Activated CD4-positive, alpha-beta memory T cell treated with anti-CD3 and anti-CD28 coated beads for 36 hours (primary cell): ENCODE measurements at places on chromosomes 6 and 20. TPM values are rescaled to one million over a fixed set of nuclear protein-coding genes. Genes with fewer than 3 reads are reported as not detected.
A peak's percentile ranks its signal among the peaks of the same experiment; 100 is the strongest.

The CTAGE9 gene
- not detected for total RNA-seq

DNA sequence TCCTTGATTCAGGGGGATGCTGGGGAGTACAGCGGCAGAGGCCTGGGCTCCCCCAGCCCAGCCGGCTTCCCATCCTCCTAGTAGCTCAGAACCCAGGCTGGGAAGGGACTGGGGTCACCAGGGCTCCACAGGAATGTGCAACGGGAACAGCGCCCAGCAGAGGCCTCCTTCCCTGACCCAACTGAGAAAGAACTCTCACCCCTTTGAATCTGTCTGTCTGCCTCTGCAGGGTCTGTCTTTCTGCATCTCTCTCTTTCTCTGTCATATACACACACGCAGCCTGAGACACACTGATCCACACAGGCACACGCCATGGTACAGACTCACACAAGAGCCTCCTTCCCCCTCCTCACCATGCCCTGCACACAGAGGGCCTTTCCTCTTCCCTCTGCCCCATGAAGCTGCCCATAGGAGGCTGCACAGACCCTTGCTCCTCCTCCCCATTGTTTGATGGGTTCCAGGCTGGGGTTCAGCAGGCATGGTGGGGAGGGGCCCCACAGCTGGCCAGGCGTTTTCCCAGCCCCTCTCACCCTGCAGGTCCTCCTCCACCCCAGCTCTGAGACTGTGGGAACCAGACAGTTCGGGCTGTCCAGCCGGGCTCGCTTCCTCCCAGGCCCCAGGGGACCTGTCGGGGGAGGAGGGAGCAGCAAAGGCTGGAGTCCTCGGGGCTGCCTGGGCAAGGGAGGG is 2.8 kb downstream of the FOXS1 start:
- no peak for DNase-seq

GRCh38 chr6:119483908-119484307 is 134.3 kb upstream of the MAN1A1 start:
- no peak for DNase-seq

The PTP4A1 gene
- 49.3 TPM for total RNA-seq

DNA sequence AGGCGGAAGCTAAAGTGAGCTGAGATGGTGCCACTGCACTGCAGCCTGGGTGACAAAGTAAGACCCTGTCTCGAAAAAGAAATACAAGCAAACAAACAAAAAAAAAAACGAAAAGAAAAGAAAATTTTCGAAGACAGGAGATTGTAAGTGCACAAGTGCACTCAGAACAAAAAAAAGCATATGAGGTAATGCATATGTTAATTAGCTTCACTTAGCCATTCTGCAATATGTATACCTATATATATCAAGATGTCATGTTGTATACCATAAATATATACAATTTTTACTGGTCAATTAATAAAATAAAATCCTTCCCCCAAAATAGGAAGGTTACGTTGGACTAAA is 127.5 kb downstream of the RIN2 start:
- no peak for DNase-seq

DNA sequence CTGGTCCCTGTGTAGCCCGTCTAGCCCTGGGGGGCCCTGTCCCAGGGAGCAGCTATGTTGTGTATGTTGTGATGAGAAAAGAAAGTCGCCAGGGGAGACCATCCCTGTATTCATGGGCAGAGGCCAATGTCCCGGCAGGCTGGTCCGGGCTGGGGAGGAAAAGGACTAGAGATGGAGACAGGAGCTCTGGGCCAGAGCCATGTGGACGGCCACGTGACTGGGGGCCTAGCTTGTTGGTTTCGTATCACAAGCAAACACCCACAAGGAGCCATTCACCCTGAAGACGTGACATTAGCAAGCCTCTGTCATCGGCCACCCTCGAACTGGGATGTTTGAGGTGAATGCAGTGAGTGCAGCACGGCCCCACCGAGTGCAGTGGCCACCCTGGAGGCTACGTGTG is 2.9 kb upstream of the HRH3 start:
- DNase-seq: no peak

- DNase-seq: peak; percentile 62
Observed at GRCh38 chr6:125952764-125953501, 3.6 kb upstream of the HINT3 start.

The LTB gene
- total RNA-seq: 161 TPM

The TMX4 gene
- total RNA-seq: 33.2 TPM

The COL20A1 gene
- total RNA-seq: not detected

- no peak for DNase-seq
Observed at GRCh38 chr20:20161611-20162010, 109.3 kb downstream of the CFAP61 start.

DNA sequence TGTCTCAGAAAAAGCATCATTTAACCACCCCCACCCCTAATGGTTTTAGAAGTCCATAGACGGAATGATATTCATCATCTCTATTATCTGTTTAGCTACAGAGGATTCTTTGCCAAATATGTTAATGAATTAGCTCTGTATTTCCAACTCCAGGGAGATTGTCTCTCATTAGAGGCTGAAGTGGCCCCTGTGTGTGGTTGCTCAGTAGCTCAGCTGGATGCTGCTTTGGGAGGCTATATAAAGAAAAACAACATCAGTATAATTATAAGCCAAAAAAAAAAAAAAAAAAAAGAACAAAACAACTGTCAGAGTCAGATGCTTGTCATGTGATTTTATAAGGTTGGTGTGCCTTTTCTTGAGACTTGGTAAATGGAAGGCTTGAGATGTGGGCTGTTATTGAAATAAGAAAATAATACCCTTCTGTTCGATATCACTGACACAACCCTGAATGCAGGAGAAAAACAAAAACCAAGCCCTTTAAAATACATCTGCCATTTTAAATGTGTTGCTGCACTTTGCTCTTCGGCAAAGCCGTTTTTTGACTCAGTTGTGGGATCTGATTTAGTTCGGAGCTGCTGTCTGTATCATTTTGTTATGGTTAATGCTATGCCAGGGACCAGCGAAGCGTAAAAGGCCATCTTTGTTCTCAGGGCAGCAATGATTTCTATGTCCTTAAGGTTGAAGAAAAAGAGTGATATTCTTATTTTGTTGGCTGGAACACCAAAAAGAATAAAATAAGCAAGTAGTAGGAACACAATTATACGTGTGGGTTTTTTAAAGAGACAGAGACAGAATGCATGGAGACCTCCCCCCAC is 422.6 kb downstream of the QKI start:
- no peak for DNase-seq

DNA sequence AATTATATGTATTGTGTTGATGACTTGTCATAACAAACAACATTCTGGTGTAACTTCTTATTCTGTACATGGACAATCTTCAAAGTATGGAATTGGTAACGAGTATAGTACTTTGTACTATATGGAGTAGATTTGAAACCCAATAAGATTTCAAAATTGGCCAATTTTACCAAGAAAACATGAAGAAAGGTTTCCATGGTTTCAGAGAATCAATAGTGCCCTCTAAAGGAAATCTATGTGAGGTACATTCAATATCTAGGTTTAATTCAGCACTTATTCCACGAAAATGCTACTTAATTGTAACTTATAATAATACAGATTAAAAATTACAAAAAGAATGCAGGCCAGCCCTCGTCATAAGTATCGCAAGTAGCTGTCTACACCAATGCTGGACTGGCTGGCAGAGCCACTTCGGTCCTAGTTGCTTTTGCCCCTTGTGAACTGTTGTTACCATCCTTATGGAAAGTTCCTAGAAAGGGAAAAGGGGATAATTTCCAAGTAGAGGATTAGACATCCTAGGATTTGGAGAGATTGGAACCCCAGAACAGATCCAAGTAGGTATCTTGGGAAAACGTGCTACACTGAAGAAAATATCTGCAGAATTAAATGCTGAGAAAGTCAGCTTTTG is 70.9 kb downstream of the LCA5 start:
- DNase-seq: no peak
